ENCODE measurements at places on chromosomes 5 and 9. TPM values are rescaled to one million over a fixed set of nuclear protein-coding genes. Genes with fewer than 3 reads are reported as not detected.

DNA sequence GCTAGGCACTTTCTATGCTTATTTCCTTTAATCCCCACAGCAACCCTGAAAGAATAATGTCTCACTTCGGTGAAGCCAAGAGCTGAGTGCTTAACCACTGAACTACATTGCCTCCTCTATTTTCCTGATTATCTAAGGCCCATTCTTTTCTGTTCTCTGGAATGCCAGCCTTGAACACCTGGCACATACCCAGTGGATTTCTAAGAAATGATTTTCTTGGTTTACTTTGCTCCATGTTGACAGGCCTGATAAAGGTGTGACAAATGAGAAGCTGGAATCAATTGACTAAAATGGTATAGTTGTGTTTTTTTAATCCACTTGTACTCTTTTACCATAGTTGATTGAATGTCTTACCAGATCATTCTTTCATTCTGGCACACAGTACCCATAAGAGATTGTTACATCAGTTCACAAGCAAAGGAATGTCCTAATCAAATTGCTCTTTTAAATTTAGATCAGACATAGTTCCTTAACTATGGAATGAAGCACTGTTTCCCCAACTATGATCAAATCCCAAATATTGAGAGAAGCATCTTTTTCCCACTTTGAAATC, 9.0 kb upstream of the ENC1 start:
- DNase-seq, result no peak
- H3K27me3 ChIP-seq, result no peaks in the 10 kb centered on the region
- peaks cover 9% of the 10 kb centered on the region for H3K4me1 ChIP-seq

DNA sequence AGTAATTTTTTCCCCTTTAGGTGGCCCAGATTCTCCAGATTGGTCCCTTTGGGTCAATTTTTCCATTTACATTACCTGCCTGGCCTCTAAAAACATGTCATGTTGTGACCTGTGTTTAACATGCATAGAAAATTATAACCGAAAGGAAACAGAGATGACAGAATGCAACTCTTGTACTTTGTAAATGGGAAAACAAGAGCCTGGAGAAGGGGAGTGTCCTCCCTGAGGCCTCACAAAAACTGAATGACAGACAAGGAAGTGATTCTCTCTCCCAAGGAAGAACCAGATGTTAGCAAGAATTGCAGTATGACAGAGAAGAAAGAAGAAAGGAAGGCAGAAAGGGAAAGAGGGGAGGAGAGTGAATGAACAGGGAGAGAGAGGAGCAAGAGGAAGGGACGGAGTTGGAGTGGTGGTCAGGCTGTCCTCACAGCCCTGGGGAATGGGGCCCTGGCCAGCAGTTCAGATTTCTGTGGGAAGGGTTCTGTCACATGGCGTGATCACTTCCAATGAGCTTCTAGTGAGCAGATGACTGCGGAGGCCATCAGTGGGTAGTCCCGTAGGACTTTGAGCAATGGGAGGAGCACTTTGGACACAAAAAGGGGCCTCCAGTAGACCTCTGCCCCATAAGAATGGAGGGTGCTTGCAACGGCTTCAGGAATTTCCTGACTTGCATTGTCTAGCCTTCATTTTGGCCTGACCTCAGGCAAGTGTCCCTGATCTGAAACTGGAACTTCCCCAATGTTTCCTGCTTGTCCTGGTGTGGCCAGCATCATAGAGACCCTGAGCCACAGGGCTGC, 31.6 kb downstream of the ABLIM3 start:
- DNase-seq, result no peak
- H3K27ac ChIP-seq, result peak overlapping the region; percentile 81
- no peak overlapping the region for H3K4me3 ChIP-seq
- peaks cover 52% of the 10 kb centered on the region for H3K4me1 ChIP-seq
- H3K36me3 ChIP-seq, result peaks cover 6% of the 10 kb centered on the region
- no peaks in the 10 kb centered on the region for H3K27me3 ChIP-seq

- H3K4me3 ChIP-seq, result no peak overlapping the region
- no peaks in the 10 kb centered on the region for H3K27me3 ChIP-seq
- no peak for DNase-seq
- peaks cover 11% of the 10 kb centered on the region for H3K4me1 ChIP-seq
- no peaks in the 10 kb centered on the region for H3K36me3 ChIP-seq
- H3K27ac ChIP-seq, result no peak overlapping the region
Measured at GRCh38 chr5:35783551-35783950, 73.1 kb upstream of the IL7R start.

GRCh38 chr5:139299486-139299885, 5.9 kb downstream of the MATR3 start:
- no peaks in the 10 kb centered on the region for H3K36me3 ChIP-seq
- no peak overlapping the region for H3K27ac ChIP-seq
- H3K27me3 ChIP-seq, result no peaks in the 10 kb centered on the region
- no peak overlapping the region for H3K4me3 ChIP-seq

- H3K27ac ChIP-seq, result no peak overlapping the region
- H3K36me3 ChIP-seq, result no peaks in the 10 kb centered on the region
- H3K4me3 ChIP-seq, result no peak overlapping the region
Measured at GRCh38 chr5:40717281-40717680, 37.6 kb downstream of the PTGER4 start.

DNA sequence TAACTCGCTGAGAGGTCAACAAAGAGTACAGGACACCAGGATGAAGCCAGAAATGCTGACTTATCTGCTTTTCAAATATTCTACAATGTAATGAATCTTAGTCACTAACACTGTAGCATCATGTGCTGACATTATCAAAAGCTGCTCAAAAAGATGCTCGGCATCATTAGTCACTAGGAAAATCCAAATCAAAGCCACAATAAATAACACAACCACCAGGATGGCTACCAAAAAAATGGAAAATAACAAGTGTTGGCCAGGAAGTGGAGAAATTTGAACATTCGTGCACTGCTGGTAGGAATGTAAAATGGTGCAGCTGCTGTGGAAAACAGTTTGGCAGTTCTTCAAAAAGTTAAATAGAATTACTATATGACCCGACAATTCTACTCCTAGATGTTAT, 269.1 kb downstream of the GLIS3 start:
- DNase-seq, result no peak
- no peak overlapping the region for H3K27ac ChIP-seq
- no peak overlapping the region for H3K4me3 ChIP-seq
- no peaks in the 10 kb centered on the region for H3K36me3 ChIP-seq

DNA sequence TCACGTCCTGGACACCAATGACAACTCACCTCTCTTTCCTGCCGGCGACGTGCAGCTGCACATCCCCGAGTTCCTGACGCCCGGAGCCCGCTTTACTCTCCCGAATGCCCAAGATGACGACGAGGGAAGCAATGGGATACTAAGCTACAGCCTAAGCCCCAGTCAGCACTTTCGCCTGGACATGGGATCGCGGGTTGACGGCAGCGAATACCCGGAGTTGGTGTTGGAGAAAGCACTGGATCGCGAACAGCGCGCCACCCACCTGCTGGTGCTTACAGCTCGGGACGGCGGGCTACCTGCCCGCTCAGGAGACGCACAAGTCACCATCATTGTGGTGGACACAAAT, 1.1 kb downstream of the PCDHAC1 start:
- H3K27ac ChIP-seq, result no peak overlapping the region
- H3K27me3 ChIP-seq, result peaks cover 14% of the 10 kb centered on the region
- H3K4me3 ChIP-seq, result peak overlapping the region; percentile 42
- DNase-seq, result no peak
- no peaks in the 10 kb centered on the region for H3K36me3 ChIP-seq

GRCh38 chr5:148206620-148207019, 3.8 kb downstream of the SPINK6 start:
- no peak overlapping the region for H3K4me3 ChIP-seq
- H3K4me1 ChIP-seq, result peaks cover 14% of the 10 kb centered on the region
- DNase-seq, result no peak
- no peaks in the 10 kb centered on the region for H3K27me3 ChIP-seq
- H3K27ac ChIP-seq, result no peak overlapping the region
- no peaks in the 10 kb centered on the region for H3K36me3 ChIP-seq

DNA sequence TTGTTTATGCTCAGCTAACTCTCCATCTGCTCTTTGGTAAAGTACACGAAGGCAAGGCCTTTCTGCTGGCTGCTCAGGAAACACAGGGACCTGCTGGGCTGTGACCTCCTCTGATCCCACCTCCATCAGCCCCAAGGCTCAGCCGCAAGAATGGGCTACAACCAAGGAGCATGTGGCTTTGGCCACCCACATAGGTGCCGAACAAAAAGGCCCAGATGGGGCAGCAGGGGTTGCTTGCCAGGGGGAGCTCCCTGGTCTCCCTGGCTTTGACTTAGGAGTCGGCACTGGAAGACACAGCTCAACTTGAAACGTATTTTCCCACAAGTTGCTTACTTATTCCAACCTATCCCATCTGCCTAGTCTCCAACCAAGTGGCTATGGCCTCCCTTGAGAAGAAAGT, 461.1 kb downstream of the ICE1 start:
- no peaks in the 10 kb centered on the region for H3K4me1 ChIP-seq
- no peak for DNase-seq
- H3K27me3 ChIP-seq, result peaks cover 2% of the 10 kb centered on the region
- H3K36me3 ChIP-seq, result no peaks in the 10 kb centered on the region
- no peak overlapping the region for H3K27ac ChIP-seq

GRCh38 chr9:82895822-82896110, 167.2 kb downstream of the RASEF start:
- DNase-seq, result no peak
- no peak overlapping the region for H3K27ac ChIP-seq
- no peaks in the 10 kb centered on the region for H3K4me1 ChIP-seq
- H3K36me3 ChIP-seq, result no peaks in the 10 kb centered on the region
- H3K27me3 ChIP-seq, result no peaks in the 10 kb centered on the region

- no peak overlapping the region for H3K27ac ChIP-seq
- no peak overlapping the region for H3K4me3 ChIP-seq
- DNase-seq, result no peak
- no peaks in the 10 kb centered on the region for H3K36me3 ChIP-seq
Measured at GRCh38 chr5:1311439-1312055, 16.7 kb upstream of the TERT start.

DNA sequence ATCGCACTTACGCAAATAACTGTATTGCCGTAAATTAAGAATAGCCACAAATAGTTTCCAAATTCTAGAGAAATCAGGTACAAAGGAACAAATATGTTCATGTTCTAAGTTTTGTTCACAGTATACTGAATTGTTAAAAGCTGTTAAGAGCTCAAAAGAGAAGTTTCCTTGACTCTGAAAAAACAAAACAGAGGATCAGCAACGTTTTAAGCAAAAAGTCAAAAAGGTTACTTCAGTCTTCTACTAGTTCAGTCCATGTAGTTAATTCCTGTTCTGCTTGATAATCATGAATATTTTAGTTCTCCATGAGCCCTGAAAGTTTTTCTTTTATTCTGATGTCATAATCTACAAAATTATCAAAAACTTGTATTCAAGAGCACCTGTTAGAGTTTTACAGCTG, 128.6 kb upstream of the MAST4 start:
- no peak overlapping the region for H3K4me3 ChIP-seq
- H3K4me1 ChIP-seq, result no peaks in the 10 kb centered on the region
- DNase-seq, result no peak
- no peaks in the 10 kb centered on the region for H3K36me3 ChIP-seq

- H3K27ac ChIP-seq, result no peak overlapping the region
- H3K4me3 ChIP-seq, result no peak overlapping the region
Measured at GRCh38 chr5:88544671-88545070, 276.0 kb upstream of the TMEM161B start.

DNA sequence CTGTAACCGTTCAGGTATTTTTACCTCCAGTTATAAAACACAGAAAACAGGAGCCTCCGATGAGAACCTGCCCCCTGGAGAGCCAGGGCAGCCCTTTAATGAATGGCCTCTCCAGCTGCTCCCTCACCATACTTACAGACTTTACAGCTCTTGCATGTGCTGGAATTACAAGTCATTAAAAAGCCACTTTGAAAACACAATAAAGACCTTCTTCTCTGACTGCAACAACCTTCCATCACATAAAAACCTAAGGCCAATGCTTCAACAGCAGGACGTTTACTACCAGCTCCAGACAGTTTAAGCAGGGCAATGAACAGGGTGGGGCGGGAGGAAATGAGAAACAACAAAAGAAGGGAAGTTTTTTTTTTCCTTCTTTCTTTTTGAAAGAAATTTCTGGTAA, 213.8 kb downstream of the MLLT3 start:
- no peaks in the 10 kb centered on the region for H3K4me1 ChIP-seq
- H3K36me3 ChIP-seq, result no peaks in the 10 kb centered on the region
- H3K4me3 ChIP-seq, result no peak overlapping the region
- no peak for DNase-seq
- H3K27me3 ChIP-seq, result no peaks in the 10 kb centered on the region

DNA sequence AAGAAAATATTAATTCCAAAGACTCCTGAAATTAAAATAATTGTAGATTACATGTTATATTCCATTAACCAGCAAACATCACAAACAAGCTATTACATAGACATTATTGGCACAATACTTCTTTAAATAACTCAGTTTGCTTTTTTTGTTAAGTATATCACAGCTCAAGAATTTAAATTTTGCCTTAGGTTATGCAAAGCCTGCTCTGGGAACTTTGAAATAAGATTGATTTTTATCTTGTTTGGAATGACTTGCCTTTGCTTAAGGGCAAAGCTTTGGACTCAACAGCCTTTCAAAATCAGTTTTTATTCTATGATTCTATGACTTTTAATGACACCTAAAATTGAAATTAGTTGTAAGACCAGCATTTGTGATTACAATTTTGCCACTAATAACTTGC, 78.2 kb downstream of the ALDH7A1 start:
- DNase-seq, result no peak
- no peaks in the 10 kb centered on the region for H3K36me3 ChIP-seq
- H3K27ac ChIP-seq, result no peak overlapping the region
- H3K4me1 ChIP-seq, result peaks cover 20% of the 10 kb centered on the region

Gene TAF9
- 75.0 TPM for polyA plus RNA-seq

Gene PAX5
- not detected for polyA plus RNA-seq

Gene SYK
- 0.53 TPM for polyA plus RNA-seq

Gene EIF4EBP3
- 8.5 TPM for polyA plus RNA-seq

Gene CDKN2B-AS1
- polyA plus RNA-seq, result not detected

All from heart left ventricle (tissue), 16 donors.